Smooth muscle cell of trachea (primary cell): ENCODE measurements at places on chromosomes 2 and 18. TPM values are rescaled to one million over a fixed set of nuclear protein-coding genes. Genes with fewer than 3 reads are reported as not detected.

Gene ID2
- total RNA-seq = 103 and 144 TPM in 2 replicates

Gene ACVR1C
- total RNA-seq = 0.44 and 0.50 TPM in 2 replicates

Gene CYRIA
- total RNA-seq = 4.3 and 4.5 TPM in 2 replicates

Gene METTL8
- total RNA-seq = 19.0 and 29.1 TPM in 2 replicates

Gene OR6B3
- not detected in 2 replicates for total RNA-seq

Gene AAK1
- total RNA-seq = 35.9 and 44.2 TPM in 2 replicates

Gene NOSTRIN
- 0.33 and 0.58 TPM in 2 replicates for total RNA-seq

Gene DOK1
- 27.3 and 50.4 TPM in 2 replicates for total RNA-seq
